ENCODE measurements at places on chromosomes 1 and 21. TPM values are rescaled to one million over a fixed set of nuclear protein-coding genes. Genes with fewer than 3 reads are reported as not detected.

- DNase-seq: no peak
Observed at GRCh38 chr1:54405898-54406293, 298 bp downstream of the SSBP3 start.

- no peak for DNase-seq
Observed at GRCh38 chr1:148354284-148354912, 128.7 kb downstream of the PPIAL4G start.

Gene LIPI
- 0.21 TPM for polyA plus RNA-seq

GRCh38 chr21:37226041-37226920 is 40.9 kb downstream of the VPS26C start:
- no peak for DNase-seq

- no peak for DNase-seq
Observed at GRCh38 chr1:64579767-64580166, 109.8 kb downstream of the CACHD1 start.

Data from right renal cortex interstitium (tissue), 3 donors.